ENCODE measurements at places on chromosomes 16 and 17.

GRCh38 chr17:41974658-41975057, 8.1 kb downstream of the CNP start:
- no peak for DNase-seq

DNA sequence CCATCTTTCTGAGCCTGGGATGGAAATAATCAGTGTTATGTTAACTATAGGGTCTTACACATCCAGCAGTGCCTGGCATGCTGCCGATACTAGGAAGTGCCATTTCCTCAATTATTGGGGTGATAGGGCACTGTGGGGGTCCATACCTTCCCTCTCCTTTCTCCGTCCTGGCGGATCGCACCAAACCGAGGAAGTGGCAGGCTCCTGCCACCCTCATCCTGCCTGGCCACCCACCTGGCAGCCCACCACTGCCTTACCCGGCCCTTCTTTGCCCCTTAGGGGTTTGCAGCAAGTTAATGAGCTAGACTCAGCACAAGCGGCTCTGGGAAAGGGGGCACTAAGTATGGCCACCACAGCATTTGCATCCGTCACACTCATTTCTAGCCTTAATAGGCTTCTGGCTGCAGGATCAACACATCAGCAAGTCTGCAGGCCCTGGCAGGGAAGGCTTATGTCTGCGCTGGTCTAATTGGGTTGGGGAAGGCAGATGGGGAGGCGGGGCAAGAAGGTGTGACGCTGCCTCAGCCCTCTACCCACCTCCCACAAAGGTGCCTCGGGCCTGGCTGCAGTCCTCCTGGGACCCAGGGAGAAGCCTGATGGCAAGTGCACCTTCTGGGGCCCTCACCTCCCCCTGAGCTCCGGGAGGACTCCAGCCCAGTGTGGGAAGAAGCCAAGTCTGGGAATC, 28.6 kb downstream of the DCAKD start:
- DNase-seq: no peak

DNA sequence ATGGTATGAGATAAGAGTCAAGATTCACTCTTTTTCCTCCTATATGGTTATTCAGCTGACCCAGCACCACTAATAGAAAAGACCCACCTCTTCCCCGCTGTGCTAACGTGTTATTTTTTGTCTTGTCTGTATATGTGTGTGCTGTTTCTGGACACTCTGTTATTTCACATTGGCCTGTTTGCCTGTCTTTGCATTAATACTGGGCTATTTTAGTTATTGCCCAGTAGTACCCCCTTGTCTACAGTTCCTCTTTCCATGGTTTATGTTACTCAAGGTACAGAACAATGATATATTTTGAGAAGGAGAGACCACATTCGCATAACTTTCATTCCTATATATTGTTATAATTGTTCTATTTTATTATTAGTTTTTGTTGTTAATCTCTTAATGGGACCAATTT, 74.0 kb upstream of the SIAH1 start:
- no peak for DNase-seq

DNA sequence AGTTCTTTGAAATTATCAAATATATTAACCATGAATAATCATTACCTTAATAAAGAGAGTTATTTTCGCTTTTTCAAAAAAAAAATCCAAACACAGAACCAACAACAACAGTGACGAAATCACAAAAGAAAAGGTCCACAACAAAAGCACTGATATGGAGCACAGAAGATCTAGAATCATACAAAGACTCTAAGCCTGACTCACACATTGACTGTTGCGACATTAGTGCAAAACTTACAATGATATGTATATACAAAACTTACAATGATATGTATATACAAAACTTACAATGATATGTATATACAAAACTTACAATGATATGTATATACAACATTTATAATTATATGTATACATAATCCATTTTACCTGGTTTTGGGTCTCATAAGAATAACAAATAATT, 117.7 kb downstream of the USP22 start:
- no peak for DNase-seq

DNA sequence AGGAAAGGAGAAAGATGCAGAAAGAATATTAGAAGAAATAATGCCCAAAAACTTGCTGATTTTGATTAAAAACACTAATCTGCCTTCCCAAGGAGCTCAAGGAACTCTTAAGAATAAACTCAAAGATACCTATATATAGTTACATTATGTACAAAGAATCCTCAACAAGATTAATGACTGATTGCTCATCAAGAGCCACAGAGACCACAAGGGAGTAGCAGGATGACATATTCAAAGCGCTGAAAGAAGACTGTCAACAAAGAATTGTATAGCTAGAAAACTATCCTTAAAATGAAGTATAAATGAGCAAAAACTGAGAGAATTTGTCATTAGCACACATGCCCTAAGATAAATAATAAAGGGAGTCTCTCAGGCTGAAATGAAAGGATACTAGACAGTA, 6.2 kb downstream of the LPCAT2 start:
- DNase-seq: no peak

DNA sequence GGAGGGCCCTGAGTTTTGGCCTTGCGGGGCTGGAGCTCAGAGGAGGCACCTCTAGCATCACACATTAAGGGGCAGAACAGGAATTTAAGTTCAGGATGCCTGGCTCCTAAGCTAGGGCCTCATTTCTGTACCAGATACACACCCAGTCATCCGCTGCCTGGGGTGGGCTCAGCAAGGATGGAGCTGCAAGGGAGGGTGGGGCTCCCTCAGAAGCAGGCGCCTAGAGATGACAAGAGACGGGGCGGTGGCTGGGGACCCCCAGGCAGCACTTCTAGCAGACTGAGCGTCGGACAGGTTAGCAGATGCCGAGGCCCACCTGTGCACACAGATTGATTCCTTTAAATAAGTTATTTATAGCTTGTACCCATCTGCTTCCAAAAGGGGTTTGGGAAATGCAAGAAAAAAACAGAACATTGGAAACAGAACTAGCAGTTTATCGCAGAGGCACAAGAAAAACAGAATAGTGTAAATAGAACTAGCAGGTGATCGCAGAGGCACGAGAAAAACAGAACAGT, 47.6 kb upstream of the CBFA2T3 start:
- no peak for DNase-seq

Measured in CD4-positive, alpha-beta T cell treated with Interleukin-15 for 4 hours (primary cell).